ENCODE measurements at places on chromosomes 2 and 18. TPM values are rescaled to one million over a fixed set of nuclear protein-coding genes. Genes with fewer than 3 reads are reported as not detected.

DNA sequence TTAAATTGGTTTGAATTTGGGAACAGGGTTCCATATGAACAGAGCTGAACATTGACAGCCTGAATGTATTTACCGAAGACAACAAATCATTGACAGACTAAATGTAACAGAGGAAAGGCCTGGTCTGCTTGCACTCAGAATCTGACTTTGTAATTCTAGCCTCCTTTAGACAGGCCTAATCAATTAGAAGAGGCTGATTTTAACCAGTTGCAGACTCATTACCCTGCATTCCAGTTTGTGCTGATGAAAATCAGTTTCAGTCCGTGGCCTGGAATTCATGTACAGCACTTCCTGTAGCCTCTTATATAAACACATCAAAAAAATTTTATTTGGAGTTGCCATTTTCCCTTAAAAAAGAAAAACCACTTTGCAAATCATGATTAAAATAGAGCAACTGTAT, 93.1 kb upstream of the ZFP36L2 start:
- no peak for DNase-seq

- no peak for DNase-seq
Measured at GRCh38 chr2:234463626-234464290, 33.1 kb downstream of the ARL4C start.

GRCh38 chr2:224778474-224778877, 62.3 kb upstream of the CCDC195 start:
- DNase-seq = peak; percentile 57

DNA sequence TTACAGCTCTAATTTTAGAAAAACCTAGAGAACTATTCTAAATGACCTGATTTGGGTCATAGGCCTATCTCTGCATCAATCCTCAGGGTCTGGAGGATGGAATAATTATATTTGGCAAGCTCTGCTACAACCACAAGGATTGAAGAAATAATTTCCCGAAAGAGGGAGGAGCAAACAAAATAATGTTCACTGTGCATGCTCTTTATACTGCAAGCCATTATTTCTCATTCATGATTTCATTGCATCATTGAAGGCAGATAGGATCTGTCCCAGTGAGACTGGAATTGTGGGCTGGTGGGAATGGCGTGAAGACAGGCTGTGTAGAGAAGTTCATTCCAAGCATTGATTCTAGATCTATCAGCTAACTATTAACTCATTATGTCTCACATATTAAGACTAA, 12.7 kb upstream of the MAPRE2 start:
- DNase-seq = peak; percentile 40

GRCh38 chr18:42176599-42176998, 221.6 kb downstream of the PIK3C3 start:
- DNase-seq = no peak

ANKRD23 gene
- total RNA-seq = 1.0 TPM

GRCh38 chr2:216535454-216535995, 36.9 kb downstream of the RPL37A start:
- DNase-seq = peak; percentile 67

- peak; percentile 60 for DNase-seq
Measured at GRCh38 chr2:19893520-19894133, 8.2 kb downstream of the TTC32 start.

DNA sequence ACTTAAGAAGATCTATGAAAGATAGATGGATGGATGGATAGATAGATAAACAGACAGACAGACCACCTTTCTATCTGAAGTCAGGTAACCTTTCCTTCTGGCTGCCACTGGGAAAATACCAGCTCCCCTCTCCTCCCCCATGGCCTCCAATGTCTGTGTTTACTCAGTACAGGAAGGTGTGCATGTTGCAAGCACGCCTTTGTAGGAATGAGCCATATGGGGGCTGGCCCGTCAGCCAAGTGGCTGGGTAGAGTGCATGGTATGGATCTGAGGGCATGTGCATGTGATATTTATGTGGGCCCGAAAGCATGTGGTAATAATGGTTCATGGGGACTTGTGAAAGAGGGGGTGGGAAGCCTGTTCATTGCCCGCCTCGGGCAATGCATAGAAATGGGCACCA, 109.2 kb upstream of the FZD7 start:
- no peak for DNase-seq

- no peak for DNase-seq
Measured at GRCh38 chr2:161999321-161999720, 74.7 kb downstream of the DPP4 start.

DNA sequence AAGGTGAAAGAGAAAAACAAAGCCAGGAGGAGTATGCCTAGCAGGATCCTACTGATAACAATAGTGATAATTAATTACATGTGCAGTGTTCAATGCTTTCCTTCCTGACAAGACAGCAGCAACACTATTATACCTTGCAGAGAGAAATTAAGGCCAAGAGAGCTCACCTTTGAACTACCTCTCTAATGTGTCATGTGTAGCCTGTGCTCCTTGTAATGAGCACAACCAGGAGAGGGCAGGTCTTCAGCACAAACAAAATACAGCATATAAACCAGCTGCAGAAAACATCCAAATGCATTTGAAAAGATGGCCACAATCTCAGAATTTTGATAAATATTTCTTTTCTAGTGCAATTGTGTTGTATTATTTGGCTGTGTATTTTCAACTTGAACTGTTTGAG, 1425.7 kb downstream of the DSC3 start:
- no peak for DNase-seq

DNA sequence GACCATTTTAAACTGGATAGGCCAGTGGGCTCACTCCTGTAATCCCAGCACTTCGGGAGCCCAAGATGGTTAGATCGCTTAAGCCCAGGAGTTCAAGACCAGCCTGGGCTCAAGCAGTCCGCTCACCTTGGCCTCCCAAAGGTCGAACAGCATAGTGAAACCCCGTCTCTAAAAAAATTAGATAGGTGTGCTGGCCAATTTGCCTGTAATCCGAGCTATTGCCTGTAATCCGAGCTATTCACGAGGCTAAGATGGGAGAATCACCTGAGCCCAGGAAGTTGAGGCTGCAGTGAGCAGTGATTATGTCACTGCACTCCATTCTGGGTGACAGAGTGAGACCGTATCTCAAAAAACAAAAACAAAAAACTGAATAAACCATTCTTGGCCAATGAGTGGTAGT, 52.6 kb upstream of the EMILIN2 start:
- no peak for DNase-seq

- no peak for DNase-seq
Measured at GRCh38 chr18:64678048-64678447, 529.2 kb upstream of the LINC00305 start.

DNA sequence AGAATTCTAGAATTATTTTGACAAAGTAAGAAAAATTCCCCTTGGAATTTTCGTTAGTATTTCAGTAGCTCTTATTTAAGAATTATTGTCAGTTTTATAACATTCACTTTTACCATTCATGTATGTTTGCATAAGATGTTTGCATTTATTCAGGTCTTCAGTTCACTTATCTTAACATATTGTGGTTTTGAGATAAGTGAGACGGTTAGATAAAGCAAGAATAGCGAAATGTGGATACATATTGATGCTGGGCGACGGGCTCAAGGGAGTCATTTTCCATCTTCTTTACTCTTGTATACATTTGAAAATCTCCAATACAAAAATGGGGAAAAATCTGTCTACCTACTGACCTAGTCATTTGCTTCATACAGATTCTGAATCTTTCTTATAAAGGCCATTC, 156.7 kb upstream of the HDAC4 start:
- no peak for DNase-seq

HOXD1 gene
- not detected for total RNA-seq

GRCh38 chr2:24409700-24410556, 49.6 kb upstream of the ITSN2 start:
- peak; percentile 95 for DNase-seq

DNA sequence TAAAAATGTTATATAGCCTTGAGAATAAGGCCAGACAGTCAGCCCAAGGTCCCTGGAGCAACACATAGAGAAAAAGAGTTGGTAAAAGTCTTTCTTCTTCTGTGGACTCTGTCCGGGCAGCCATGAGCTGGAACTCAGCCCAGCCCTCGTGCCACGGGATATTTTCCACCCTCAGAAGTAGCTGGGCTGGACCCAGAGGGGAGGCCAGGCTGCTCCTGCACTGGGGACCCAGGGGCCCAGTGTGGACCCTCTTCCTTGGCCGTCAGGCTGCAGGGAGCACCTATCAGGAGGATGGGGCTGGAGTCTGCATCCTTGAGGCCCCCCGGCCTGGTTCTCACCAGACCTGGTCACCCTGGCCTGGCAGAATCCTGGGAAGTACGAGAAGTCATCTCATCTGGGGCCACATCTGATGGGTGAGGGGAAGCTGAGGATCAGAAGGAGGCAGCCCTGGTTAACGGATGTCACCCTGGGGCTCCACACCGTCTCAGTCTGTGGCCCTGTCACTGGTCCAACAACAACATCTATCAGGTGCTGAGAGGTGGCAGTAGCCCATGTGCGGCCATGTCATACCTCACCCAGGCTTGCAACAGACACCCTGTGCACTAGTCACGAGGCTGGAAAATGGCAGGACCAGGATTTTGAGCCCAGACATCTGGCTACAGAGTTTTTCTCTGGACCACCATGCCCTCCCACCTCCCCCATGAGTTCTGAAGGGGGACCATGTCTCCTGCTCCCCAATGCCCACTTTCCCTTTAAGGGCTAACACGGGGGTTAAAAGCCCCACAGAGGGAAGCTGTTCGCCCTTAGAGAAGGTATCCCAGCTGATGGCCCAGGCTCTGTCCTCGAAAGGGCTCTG, 33.0 kb downstream of the SDC1 start:
- no peak for DNase-seq
